Epithelial cell of proximal tubule (primary cell): ENCODE measurements at places on chromosomes 12 and 14. TPM values are rescaled to one million over a fixed set of nuclear protein-coding genes. Genes with fewer than 3 reads are reported as not detected.

Gene SRRM4
- under 0.01 TPM in 1 of 2 replicates, not detected in the other for total RNA-seq

Gene AICDA
- total RNA-seq, result not detected in 2 replicates

Gene KRT7
- 495 and 768 TPM in 2 replicates for total RNA-seq

Gene NKX2-1
- total RNA-seq, result not detected in 2 replicates

Gene MSI1
- total RNA-seq, result 5.4 and 25.8 TPM in 2 replicates

Gene HCAR1
- 0.46 and 2.1 TPM in 2 replicates for total RNA-seq

Gene RNASE3
- not detected in 2 replicates for total RNA-seq

Gene SLC8B1
- total RNA-seq, result 26.0 and 26.6 TPM in 2 replicates

Gene C12orf75
- 650 and 726 TPM in 2 replicates for total RNA-seq

Gene CCDC175
- not detected in 2 replicates for total RNA-seq

Gene CRIP1
- total RNA-seq, result 7.0 and 8.3 TPM in 2 replicates

Gene PTPRQ
- total RNA-seq, result not detected in 2 replicates

Gene ARMH4
- total RNA-seq, result 4.4 and 5.8 TPM in 2 replicates

Gene POMT2
- 15.5 and 17.8 TPM in 2 replicates for total RNA-seq

Gene PKP2
- total RNA-seq, result 6.5 and 13.4 TPM in 2 replicates

Gene ACSM4
- total RNA-seq, result not detected in 2 replicates

Gene PTHLH
- total RNA-seq, result 0.81 and 1.1 TPM in 2 replicates

Gene JAG2
- 4.1 and 5.7 TPM in 2 replicates for total RNA-seq

Gene CLEC6A
- total RNA-seq, result not detected in 2 replicates

Gene CCDC63
- total RNA-seq, result not detected in 2 replicates

Gene KRT73
- total RNA-seq, result not detected in 2 replicates

Gene GPR84
- not detected in 2 replicates for total RNA-seq

Gene SIX4
- total RNA-seq, result 9.5 and 11.4 TPM in 2 replicates

Gene EML5
- 0.40 and 0.87 TPM in 2 replicates for total RNA-seq
